ENCODE measurements at places on chromosomes 5 and 9. TPM values are rescaled to one million over a fixed set of nuclear protein-coding genes. Genes with fewer than 3 reads are reported as not detected.

DNA sequence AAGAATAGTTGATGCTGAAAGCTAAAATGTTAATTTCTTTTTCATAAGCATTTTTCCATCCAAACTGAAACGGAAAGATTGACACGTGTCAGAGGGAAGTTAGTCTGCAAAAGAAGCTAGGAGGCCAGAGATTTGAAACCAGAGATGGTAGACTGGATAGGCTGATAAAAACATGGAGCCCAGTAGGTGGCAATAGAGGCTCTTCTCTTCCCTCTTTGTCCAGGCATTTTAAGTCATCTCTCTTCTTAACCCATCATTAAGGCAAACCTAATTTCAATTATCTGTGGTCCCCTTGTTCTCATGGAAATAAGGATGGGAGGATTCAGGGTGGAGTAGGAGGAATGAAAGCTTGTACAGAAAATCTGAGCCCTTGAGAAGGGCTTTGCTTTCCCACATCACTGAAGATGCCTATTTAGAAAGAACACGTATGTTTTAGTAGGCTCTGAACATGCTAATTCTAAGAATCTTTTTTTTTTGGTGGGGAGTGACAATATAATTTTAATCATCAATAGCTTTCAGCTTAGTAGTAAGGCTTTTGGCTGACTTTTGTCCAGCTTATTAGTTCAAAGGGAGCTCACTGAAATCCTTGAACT, 66.6 kb downstream of the ZNF474 start:
- DNase-seq, result no peak

GRCh38 chr5:76527685-76528161, 95.5 kb downstream of the F2RL2 start:
- no peak for DNase-seq

DNA sequence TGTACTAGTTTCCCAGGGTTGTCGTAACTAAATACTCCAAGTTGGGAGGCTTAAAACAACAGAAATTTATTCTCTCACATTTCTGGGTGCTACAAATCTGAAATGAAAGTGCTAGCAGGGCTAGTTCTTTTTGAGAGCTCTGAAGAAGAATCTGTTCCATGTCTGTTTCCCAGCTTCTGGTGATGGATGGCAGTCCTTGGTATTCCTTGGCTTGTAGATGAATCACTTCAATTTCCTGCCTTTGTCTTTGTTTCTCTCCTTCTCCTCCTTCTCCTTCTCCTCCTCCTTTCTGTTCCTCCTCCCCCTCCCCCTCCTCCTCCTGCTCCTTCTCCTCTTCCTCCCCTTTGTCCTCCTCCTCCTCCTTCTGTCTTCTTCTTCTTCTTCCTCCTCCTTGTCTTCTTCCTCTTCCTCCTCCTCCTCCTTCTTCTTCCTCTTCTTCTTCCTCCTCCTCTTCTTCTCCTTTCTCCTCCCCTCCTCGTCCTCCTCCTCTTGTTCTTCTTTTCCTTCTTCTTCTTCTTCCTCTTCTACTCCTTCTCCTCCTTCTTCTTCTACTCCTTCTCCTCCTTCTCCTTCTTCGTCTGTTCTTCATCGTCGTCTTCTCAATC, 104.7 kb upstream of the ANKRD55 start:
- DNase-seq, result no peak

DNA sequence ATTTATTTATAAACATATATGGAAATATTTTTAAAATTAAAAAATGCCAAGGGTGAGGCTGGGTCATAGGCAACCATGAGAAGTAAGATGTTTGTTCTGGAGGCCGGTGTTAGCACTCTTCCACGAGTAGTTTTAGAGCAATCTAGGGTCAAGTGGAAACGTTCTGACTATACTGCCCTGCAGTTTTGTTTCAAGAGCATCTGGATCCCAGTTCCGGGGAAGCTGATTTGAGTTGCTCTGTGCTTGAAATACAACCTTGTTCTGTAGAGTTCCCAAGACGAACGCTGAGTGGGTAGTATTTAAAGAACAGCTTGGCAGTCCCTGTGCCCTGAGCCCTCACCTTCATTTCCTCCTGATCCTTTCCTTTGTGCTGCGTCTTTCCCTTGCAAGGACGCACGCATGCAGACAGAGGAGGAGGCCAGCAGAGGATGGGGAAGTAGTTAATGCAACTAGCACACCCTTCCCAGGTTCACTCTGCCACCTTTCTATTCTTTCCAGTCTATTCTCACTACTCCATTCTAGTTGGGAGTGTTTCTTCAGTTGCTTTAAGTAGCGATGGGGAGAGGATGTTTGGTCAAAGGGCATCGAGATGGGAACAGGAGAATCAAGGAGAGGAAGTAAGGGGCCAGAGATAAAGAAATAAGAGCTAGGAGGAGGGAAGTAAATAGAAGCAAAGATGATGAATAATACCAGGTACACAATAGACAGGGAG, 68.3 kb upstream of the ZSWIM6 start:
- no peak for DNase-seq

DNA sequence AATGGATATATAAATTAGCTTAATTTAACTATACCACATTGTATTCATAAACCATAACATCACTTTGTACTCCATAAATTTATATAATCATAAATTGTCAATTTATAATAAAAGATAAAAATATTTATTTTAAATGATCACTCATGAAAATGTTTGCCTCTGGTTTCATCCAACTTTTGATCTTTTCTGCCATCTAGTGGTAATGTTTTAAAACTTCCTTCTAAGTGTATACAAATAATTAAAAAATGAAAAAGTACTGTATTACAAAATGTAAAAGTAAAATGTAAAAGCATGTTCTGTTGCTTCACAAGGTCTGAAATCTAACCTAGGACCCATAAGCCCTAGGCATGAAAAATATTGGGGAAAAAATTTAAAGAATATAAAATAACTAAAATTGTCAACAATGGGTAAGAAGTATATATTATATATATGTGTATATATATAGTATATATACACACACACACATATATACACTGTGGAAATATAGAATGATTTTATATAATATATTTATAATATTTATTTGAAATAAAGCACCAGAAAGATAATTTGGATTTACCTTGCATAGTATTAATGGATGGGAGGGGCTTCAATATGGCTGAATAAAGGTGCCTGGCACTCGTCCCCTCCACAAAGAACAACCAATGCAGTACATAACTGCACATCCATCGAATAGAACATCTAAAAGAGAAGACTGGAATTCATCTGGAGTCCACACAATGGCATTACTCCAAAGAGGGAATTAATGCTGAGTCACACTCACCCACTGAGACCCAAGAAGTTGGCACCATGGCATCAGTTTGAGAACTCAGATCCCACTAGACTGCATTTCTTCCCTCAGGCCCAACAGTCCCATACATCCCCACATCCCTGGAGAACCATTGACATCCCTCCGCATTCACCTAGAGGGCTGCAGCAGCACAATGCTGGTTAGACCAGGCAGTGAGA, 32.5 kb downstream of the ANXA1 start:
- DNase-seq, result no peak

GRCh38 chr5:17346811-17347210, 129.4 kb downstream of the BASP1 start:
- no peak for DNase-seq

DNA sequence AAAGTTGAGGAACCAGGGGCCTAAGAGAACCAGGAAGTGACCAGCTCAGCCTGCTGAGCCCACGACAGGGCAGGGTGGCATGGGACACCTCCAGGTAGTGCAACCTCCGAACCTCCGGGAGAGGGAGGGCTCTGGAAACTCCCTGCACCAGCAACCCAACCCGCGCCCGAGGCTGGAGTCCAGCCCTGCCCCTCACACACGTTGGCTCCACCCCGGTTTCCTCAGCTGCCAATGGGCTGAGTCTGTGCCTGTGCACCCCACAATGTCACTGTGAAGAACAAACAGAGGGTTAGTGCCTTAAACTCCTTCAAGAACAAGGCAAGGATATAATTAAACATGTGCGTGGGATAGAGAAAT, 17.0 kb upstream of the UNC5A start:
- no peak for DNase-seq

- no peak for DNase-seq
Measured at GRCh38 chr9:116208417-116209232, 55.0 kb downstream of the PAPPA start.

- DNase-seq, result no peak
Measured at GRCh38 chr5:38866362-38867031, 20.7 kb downstream of the OSMR start.

The AFAP1L1 gene
- polyA plus RNA-seq, result 18.4 TPM

The DPYSL3 gene
- polyA plus RNA-seq, result 37.1 TPM

The OSMR gene
- polyA plus RNA-seq, result 8.4 TPM
